Fibroblast of skin of left quadriceps (primary cell): ENCODE measurements at places on chromosomes 1 and 21.

GRCh38 chr1:78340006-78340405 lies 150.8 kb upstream of the PTGFR start:
- DNase-seq: no peak

DNA sequence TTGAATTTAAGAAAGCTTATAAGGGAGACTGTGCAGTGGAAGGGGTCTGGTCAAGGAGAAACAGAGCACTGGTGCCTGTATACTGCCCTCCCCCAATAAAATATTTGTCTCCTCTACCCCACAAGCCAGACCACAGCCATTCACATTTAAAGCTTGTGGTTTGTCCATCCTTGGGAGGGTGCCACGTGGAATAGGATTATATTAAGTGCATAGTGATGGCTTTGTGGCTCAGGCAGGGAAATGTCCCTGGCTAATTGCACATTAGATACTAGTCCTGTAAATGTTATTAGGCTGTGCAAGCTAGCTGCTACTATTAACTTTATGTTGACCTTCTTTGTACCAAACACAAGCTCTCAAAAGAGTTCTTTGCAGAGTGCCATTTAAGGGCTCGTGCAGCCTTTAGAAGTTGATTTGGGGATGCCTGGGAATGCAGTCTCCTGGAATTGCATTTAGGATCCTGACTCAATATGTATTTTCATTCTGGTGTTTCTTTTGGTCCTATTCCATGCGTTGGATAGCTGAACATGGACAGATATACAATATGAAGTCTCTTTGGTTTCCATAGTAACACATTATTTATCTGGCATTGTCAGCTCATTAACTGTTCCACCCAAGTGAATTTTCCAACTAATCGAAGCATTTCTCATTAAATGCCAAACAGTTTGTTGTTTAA lies 210.6 kb downstream of the ROR1 start:
- DNase-seq: no peak

- DNase-seq: no peak
Observed at GRCh38 chr1:204711103-204711946, 25.8 kb upstream of the LRRN2 start.

DNA sequence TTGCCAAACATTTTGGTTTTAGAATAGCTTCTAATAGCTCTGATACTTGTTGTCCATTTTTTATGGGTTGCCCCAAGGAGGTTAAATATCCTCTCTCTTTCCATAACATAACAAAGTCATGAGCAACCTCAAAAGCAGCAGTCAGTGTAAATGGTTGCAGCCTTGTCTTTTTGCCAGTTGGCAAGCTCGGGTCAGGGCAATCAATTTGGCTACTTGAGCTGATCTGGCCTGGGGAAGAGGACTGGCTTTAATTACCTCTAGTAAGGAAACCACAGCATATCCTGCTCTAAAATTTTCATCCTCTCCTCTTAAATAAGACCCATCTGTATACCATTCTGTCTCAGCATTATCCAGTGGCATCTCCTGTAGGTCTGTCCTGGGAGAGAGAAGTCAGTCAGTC lies 21.2 kb upstream of the FMO4 start:
- peak; percentile 78 for DNase-seq

GRCh38 chr1:181259026-181259745 lies 170.7 kb downstream of the IER5 start:
- no peak for DNase-seq

- DNase-seq: no peak
Observed at GRCh38 chr1:44040418-44040817, 9.2 kb upstream of the SLC6A9 start.

DNA sequence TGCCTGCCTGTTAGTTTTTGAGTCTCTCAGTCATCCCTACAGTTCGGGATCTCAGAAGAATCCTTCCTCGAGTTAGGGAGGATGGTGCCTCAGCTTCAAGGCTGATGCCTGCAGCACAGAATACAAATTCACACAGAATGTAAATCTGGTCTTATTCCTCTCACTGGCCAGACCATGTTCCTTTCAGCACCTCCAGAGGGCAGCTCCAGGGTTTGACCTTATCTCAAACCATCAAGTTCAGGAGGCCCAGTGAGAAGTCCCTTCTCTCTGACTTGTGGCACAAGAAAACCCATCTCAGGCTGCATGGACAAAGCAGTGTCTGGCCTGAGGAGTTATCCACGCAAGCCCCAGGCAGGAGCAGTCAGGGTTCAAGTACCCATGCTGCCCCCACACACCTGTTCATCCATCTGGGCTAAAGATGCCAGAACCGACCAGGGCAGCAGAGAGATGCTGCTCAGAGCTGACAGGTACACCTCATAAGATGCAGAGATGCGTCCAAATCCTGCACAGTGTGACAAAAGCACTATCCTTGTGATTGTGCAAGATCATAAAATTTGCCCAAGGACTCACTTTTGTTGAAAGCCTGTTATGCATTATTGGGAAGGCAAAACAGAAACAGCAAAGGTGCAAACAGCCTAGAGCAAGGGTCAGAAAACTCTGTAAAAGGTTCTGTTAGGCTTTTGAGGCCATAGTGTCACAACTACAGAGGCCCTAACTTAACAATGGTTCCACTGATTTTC lies 49.8 kb downstream of the BCAR3 start:
- no peak for DNase-seq

GRCh38 chr1:183135336-183135735 lies 50.7 kb upstream of the LAMC2 start:
- DNase-seq: no peak

GRCh38 chr1:53835491-53835890 lies 2.6 kb downstream of the NDC1 start:
- no peak for DNase-seq

- no peak for DNase-seq
Observed at GRCh38 chr1:232944347-232944746, 6.1 kb upstream of the NTPCR start.

DNA sequence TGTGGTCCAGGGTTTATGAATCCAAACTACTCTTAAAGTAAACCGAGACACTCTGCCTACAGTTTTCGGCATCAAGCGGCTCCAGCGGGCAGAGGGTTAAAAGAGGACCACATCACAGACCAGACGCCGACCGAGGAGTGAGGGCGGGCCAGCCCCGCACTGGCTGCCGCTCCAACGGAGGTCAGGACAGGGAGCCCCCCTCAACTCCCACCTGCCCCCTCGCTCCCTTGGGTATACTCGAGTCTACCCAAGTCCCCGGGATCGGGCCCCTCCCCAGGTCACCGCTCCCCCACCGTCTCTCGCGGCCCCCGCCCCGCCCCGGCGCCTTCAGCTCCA lies 312 bp downstream of the ARNT start:
- no peak for DNase-seq

GRCh38 chr1:78224861-78225552 lies 179.2 kb downstream of the GIPC2 start:
- DNase-seq: no peak

- DNase-seq: no peak
Observed at GRCh38 chr1:10065344-10065685, 32.6 kb downstream of the UBE4B start.

DNA sequence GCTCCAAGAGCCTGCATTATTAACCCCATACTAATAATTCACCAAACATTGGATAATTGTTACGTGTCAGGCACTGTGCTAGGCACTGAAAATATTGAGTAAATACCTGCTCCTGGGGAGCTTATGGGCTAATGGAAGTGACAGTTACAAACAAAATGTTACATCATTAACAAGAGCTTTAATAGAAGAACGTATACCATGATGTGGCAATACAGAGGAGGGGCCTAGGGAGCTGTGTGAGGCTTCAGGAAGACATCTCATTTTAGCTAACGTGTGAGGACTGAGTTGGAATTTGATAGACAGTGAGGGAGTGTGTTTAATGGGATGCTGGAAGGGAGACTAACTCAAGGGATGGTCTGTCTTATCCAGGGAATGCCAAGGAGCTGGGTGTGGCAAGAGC lies 16.5 kb upstream of the TSPAN2 start:
- no peak for DNase-seq

GRCh38 chr1:98389809-98390208 lies 271.7 kb upstream of the SNX7 start:
- peak; percentile 76 for DNase-seq

GRCh38 chr1:224196813-224197600 lies 14.0 kb downstream of the DEGS1 start:
- DNase-seq: no peak

GRCh38 chr1:3139451-3139852 lies 70.4 kb downstream of the PRDM16 start:
- no peak for DNase-seq

- peak; percentile 55 for DNase-seq
Observed at GRCh38 chr1:8396083-8396785, 78.3 kb downstream of the SLC45A1 start.

GRCh38 chr1:55413286-55413685 lies 198.1 kb upstream of the USP24 start:
- no peak for DNase-seq

GRCh38 chr1:83318366-83318765 lies 680.6 kb downstream of the TTLL7 start:
- DNase-seq: peak; percentile 46

DNA sequence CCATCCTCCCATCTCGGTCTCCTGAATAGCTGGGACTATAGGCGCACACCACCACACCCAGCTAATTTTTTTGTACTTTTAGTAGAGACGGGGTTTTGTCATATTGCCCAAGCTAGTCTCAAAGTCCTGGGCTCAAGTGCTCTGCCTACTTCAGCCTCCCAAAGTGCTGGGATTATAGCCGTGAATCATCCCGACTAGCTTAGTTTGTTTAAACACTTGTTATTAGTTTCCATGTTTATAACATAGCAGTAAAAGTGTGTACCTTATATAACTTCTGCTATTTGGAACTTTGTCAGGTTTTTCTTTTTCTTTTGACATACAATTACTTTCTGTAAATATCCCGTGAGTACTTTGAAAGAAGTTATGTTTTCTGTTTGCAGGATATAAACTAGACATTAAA lies 60.6 kb upstream of the C1orf21 start:
- DNase-seq: no peak

- peak; percentile 29 for DNase-seq
Observed at GRCh38 chr1:165144757-165145397, 211.6 kb downstream of the LMX1A start.

- no peak for DNase-seq
Observed at GRCh38 chr1:231806623-231807495, 180.3 kb downstream of the DISC1 start.

GRCh38 chr1:207787776-207788175 lies 35.9 kb downstream of the CD46 start:
- DNase-seq: no peak

DNA sequence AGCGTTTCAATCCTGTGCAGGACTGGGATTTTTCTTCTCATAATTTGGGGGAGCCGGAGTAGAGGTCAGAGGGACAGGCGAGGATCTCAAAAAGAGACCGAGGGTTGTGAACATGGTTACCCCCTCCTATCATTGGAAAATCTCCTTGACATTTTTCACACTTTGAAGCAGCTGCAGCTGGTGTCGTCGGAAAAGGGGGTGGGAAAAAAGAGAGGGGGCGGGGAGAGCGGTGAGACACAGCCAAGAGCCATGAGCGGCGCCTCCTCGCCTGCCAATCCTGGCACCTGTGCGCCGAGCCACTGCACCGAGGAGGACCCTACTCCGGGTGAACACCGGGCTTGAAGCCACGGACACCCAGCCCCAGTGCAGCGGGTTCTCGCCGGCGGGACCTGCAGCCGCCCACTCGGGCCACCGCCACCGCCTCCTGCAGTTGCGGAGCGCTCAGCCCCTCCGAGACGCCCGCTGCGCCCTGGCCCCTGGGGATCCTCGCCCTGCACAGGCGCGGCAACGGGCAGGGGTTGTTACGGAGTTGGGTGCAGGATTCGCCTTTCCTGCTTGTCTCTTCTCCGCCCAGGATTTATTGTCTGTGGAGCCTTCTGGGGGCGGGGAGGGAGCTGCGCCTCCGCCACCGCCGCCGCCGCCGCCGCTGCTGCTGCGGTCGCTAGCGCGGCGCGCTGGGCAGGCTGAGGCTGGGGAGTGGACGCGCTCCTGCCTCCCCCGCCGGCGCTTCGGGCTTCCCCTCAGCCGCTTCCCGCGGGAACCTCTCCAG lies at the start of gene LRRC7:
LRRC7 (plus strand) TSS at position 271 of the 769 bp plus-strand sequence. CDS start 718 bp downstream, outside the sequence.
- DNase-seq: no peak

GRCh38 chr1:212928323-212929291 lies 21.7 kb upstream of the VASH2 start:
- DNase-seq: no peak

DNA sequence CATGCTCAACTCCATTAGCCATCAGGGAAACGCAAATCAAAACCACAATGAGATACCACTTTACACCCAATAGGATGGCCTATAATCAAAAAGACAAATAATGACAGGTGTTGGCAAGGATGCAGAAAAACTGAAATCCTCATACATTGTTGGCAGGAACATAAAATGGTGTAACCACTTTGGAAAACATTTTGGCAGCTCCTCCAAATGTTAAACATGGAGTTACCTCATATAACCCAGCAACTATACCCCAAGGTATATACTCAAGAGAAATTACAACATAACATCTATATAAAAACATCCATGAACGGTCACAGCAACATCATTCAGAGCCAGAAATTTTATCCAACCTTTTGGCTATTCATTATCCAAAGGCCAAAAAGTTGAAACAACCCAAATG lies 11.6 kb downstream of the EIF4G3 start:
- DNase-seq: no peak

DNA sequence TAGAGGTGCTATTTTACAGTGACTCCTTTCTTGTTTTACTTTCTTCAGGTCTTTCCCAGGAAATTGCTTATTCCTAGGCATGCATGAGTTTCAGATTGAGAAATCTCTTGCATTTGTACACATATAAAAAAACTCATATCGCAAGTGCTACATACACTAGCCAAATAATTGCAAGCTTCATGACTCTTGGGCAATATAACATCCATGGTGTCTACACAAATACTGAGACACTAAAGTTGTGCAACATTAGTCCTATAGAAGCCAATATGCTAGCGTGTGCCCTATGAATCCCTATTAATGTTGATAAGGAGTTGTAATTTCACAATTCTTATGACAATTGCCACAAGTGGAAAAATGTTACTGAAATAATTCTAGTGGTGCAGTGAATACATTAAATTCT lies 591.0 kb downstream of the ADGRL2 start:
- DNase-seq: no peak

DNA sequence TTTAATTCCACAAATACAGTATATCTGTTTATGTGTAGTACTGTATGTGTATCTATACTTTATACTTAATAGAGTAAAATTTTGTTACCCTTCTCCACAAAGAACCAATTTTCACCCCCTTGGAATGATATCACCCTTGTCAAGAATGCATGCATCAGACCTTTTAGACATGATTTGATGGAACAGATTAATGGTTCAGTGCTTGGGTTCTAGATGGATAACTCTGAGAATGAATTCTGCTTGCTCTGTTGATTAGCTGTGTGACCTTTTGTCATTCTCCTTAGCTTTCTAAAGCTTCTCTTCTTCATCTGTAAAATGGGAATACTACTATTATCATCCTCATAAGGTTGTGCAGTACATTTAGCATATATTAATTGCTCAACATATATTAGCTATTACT lies 105.1 kb downstream of the NEK7 start:
- no peak for DNase-seq

- DNase-seq: no peak
Observed at GRCh38 chr1:233140499-233140898, 155.0 kb downstream of the PCNX2 start.

DNA sequence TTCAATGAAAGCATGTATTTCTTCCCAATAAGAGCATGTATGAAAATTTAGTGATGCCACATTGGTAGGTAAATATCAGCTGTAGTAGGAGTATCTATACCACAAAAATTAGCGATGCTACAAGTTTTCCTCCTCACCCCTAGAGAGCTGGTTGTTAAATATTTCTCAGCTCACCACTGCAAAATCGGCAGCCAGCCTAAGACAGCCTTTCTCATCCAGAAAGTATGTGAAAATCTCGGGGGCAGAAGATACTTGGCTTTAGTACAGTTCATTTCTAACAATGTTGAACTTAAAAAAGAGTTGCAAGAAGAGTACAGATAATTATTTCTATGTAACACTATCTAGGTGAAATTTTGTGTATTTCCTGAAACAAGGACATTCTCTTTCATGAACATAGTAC lies 235.4 kb downstream of the TPR start:
- DNase-seq: peak; percentile 31
